ENCODE measurements at places on chromosomes 5 and 9.
A peak's percentile ranks its signal among the peaks of the same experiment; 100 is the strongest.

GRCh38 chr5:134073404-134073803 lies 41.1 kb upstream of the TCF7 start:
- DNase-seq: peak; percentile 37

- no peak for DNase-seq
These were observed 7.6 kb upstream of the RIC1 start for GRCh38 chr9:5621327-5621726.

- peak; percentile 22 for DNase-seq
These were observed 27.8 kb upstream of the TNFSF8 start for GRCh38 chr9:114958021-114958843.

DNA sequence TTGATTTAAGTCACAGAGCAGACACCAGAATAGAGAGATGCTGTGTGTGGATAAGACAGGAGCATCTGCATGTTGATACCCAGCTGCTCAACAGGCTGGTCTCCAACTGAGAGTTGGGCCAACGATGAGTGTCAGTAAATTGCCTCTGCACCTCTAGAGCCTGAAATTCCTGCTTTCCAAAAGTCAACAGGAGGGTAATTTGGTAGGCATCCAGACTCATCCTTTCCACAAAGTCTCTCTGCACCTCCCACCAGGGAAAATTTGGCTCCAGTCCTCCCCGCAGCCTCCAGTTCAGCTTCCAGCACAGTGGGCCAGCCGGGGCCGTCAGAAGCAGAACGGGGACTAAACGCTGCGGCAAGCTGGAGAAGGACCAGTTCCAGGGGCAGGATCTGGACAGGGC lies 136.9 kb downstream of the RFK start:
- DNase-seq: no peak

GRCh38 chr5:60488466-60489130 lies 211.4 kb downstream of the DEPDC1B start:
- no peak for DNase-seq

DNA sequence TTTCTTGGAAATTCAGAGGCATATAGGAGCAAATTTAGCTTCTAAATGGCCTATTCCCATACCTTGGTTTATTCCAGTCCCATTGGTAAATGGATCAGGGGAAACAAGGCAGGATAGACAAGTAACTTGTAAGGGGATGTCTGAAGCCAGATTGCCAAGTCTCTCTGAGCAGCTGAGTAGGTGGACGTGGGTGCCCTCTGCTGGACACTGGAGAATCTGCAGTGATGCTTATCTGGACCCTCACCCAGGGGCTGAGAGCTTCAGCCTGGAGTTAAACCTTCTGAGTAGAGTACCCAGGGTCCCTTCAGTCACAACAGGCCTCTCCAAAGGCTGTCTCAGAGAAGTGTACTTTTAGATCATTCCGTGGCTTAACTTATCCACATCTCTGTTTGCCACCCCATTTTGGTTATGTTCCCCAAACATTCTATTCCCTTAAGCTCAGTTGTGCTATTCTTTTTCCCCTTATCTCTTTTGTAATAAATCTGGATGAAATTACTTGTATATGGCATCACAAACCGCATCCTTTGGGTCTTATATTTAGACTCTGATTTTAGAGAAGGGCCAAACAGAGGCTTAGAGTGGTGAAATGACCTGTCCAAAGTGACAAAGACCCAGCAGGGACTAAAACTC lies 218.3 kb upstream of the GLRA1 start:
- peak; percentile 51 for DNase-seq

DNA sequence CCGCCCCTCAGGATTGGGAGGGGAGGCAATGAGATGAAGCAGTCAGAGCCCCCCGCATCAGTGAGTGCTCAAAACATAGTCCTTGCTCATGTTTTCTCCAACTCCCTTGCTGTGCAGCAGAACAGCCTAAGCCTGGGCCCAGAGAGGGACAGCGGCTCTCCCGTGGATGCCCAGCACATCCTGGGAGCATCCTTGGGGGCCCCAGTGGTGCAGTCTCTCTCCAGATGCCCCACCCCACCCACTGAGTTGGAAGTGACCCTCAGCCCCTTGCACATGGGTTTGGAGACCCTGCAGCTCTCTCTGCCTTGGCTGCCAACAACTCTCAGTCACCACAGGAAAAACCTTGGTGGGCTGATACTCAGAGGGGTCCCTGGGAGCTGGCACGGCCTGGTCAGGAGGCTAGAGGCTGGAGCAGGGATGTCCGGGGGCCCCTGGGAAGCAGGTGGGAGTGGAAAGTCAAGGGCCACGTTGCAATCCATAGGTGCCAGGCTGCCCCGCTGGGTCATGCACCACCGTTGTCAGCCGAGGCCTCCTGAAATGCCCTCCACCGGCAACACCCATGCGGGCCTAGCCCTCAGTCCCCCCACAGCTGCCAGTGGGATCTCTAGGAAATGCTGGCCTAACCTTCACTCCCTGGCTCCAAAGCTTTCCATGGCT lies 242.5 kb downstream of the PBX3 start:
- DNase-seq: no peak

- no peak for DNase-seq
These were observed 5.5 kb upstream of the GLIS3 start for GRCh38 chr9:4305065-4305985.

DNA sequence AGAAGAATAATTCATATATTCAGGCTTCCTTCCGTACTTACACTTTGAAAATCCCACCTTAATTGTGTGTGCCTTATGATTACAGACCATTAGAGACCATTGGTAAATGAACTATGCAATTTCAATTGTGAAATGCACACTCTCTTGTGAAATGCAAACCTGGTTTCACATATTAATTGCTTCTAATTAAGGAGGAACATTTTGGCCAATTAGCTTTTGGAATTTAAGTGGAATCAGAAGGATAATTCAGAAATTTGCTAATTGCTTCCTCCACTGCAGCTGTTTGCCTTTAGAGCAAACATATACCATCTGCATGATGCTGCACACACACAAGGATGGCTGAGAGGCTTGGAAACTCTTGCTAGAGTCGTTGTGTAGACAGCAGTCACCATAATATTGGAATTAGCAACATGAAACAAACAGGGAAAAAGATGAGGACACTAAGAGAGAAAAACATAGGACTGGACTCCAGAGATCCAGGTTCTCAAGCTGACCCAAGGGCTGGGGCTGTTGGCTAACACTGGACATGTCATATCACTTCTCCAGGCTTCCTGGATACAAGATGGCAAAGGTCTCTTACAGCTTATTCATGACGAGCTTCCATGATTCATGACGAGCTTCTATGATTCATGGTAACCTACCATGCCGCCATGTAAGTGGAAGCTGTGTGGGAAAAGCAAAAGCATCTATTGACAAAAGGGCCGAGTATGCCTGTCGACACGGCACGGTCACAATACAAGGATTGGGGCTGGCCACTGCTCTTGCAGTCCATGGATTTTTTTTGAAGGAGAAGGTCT lies 78.0 kb downstream of the PTCH1 start:
- DNase-seq: no peak

GRCh38 chr5:150598821-150599273 lies 41.6 kb upstream of the SYNPO start:
- DNase-seq: no peak

DNA sequence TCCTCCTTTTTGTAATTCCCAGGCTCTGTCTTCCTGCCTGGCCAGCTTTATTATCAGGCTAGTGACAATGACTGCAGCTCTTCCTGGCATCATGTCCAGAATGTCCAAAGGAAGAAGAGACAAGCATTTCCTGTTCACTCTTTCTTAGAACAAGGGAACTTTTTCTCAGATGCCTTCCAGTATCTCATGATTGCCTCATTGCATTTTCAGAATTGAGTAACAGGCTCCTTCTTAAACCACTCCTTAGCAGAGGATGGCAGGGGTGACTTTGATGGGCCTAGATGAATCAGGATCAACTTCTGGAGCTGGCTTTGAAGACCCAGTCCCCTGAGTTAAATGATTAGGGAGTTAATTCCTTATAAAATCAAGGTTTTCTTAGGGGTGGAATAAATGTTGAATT lies 92.9 kb upstream of the RASGRF2 start:
- DNase-seq: no peak

- DNase-seq: no peak
These were observed 2372.1 kb downstream of the MAT2B start for GRCh38 chr5:165877475-165877874.

- no peak for DNase-seq
These were observed 66.8 kb downstream of the CRB2 start for GRCh38 chr9:123422635-123423310.

- DNase-seq: peak; percentile 32
These were observed 27.9 kb downstream of the PCDH1 start for GRCh38 chr5:141850244-141850768.

GRCh38 chr5:172606156-172606785 lies 34.8 kb upstream of the NEURL1B start:
- no peak for DNase-seq

- peak; percentile 86 for DNase-seq
These were observed 2.1 kb upstream of the ANXA1 start for GRCh38 chr9:73149371-73150067.

Data from CD4-positive, alpha-beta T cell treated with Interleukin-4 for 4 hours (primary cell).